NCI-H1694 (cell line): ENCODE measurements at places on chromosomes 7 and 10.

DNA sequence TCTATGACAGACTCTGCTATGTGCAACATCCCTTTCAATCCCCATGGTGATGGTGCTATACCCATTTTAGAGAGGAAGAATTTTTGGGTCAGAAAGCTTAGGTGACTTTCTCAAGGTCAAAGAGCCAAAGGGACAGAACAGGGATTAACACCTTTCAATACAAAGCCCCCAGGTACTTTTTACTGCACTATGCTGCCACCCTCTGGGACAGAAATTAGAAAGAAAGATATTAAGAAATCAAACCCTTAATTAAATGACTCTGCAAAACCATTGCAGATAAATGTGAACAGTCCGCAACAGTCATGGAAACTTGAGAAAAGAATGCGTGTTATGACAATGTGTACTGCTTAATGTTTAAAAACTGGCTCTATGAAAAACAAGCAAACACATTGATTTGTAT is 673.7 kb downstream of the MAGI2 start:
- DNase-seq: no peak

- DNase-seq: no peak
These were observed 194.5 kb downstream of the TCF7L2 start for GRCh38 chr10:113144576-113144975.

- no peak for DNase-seq
These were observed 631.1 kb upstream of the MBL2 start for GRCh38 chr10:53403688-53404087.

- DNase-seq: no peak
These were observed 338.0 kb upstream of the KIAA1217 start for GRCh38 chr10:23870651-23871610.

- DNase-seq: no peak
These were observed 14.3 kb downstream of the JAZF1 start for GRCh38 chr7:28165961-28166955.

DNA sequence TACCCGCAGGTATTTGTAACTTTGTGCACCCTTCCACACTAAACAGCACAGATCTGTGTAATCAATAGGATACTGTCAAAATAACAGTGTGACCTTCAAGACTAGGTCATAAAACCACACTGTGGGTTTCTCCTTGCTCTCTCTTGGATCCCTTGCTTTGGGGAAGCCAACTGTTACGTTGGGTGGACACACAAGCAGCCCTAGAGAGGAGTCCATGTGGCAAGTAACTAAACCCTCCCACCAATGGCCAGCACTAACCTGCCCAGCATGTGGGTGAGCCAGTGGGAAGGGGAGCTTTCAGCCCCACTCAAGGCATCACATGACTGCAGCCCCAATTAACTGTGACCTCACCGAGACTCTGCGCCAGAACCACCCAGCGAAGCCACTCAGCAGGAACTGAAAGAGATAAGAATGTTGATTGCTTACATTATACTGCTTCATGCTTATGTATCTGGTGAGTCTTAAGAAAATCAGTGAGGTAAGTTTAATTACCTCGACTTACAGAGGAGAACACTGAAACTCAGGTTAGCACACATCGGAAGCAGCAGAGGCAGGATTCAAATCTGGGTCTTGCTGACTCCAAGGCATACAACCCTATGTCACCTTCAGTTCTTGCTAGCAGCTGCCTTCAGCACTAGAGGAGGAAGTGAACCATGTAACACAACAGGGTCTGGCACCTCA is 9.4 kb upstream of the ZC3HAV1 start:
- no peak for DNase-seq

- no peak for DNase-seq
These were observed 101.1 kb downstream of the GPR85 start for GRCh38 chr7:112985377-112985987.
